Smooth muscle cell of the brain vasculature (primary cell): ENCODE measurements at places on chromosomes 3 and 15.

GRCh38 chr3:152818027-152818426 lies 16.9 kb upstream of the P2RY1 start:
- no peak for DNase-seq

DNA sequence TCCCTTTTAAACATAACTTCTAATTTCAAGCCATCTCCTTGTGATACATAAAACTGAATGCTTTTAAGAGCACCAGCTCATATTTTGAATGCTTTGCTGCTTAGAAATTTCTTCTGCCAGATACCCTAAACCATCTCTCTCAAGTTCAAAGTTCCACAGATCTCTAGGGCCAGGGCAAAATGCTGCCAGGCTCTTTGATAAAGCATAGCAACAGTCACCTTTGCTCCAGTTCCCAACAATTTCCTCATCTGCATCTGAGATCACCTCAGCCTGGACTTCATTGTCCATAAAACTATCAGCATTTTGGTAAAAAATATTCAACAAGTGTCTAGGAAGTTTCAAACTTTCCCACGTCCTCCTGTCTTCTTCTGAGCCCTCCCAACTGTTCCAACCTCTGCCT lies 17.5 kb downstream of the OSTN start:
- DNase-seq: no peak

DNA sequence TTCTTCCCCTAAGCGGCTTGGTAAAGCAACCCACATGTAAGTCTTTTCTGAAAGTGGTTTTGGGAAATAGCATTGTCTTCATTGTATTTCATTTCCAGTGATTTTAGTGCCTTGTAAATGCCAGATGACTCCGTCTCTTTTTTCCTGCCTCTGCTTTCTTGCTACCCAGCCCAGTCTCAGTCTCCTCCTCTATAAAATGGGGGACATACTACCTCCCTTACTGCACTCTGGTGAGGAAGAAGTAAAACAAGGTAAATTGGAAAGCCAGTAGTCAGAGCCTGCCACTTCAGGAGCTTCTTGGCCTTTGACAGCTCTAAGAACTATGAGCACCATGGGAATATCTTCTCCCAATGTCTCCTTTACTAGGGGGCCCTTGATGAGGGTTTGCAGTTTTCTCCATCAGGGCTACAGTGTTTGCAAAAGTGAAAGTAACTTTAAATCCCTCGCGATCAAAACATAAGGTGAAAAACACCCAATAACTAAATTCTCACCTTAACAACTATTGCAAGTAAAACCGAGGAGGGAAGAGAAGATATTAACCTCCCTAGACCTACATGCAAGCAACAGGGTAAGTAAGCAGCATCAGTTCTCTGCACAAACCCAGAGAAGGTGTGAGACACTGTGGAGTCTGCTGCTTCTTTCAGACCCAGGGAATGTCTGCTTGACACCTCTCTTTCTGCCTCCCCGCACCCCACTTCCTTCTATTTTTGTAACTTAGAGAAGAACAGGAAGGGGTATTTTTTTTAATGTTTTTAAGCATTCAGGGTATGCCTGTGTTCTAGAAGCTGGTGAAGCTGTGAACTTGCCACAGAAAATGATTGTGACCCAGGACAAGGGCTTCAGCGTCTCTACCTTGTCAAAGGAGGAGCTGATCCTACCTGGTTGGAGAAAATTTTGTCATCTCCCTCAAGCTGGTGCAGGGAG lies 159.1 kb upstream of the EOMES start:
- DNase-seq: no peak

GRCh38 chr3:119019767-119020518 lies 14.7 kb downstream of the IGSF11 start:
- no peak for DNase-seq

DNA sequence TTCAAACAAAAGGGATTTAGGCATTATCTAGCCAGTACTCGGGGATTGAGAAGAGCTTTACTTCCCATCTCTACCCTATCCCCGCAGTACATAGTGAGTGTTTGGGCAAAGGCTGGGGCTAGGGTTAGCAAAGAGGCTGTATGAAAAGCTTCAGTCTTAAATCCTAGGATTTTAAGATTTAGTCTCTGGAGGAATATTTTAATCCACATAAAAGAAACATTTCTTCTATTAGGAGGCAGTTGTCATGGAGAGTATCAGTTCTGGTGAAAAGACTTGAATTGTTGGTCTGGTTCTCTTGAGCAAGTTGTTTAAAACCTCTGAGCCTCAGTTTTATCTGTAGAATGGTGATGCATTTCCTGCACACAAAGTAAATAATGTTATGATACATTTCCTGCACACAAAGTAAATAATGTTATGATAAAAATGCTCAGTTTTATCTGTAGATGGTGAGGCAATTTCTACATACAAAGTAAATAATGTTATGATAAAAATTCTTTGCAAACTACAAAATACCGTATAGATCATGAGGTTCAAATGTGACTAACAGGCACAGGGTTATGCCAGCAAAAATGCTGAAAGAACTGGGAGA lies 53.9 kb upstream of the ZBED2 start:
- no peak for DNase-seq

- no peak for DNase-seq
Measured at GRCh38 chr15:86018679-86019078, 61.0 kb upstream of the AGBL1 start.

DNA sequence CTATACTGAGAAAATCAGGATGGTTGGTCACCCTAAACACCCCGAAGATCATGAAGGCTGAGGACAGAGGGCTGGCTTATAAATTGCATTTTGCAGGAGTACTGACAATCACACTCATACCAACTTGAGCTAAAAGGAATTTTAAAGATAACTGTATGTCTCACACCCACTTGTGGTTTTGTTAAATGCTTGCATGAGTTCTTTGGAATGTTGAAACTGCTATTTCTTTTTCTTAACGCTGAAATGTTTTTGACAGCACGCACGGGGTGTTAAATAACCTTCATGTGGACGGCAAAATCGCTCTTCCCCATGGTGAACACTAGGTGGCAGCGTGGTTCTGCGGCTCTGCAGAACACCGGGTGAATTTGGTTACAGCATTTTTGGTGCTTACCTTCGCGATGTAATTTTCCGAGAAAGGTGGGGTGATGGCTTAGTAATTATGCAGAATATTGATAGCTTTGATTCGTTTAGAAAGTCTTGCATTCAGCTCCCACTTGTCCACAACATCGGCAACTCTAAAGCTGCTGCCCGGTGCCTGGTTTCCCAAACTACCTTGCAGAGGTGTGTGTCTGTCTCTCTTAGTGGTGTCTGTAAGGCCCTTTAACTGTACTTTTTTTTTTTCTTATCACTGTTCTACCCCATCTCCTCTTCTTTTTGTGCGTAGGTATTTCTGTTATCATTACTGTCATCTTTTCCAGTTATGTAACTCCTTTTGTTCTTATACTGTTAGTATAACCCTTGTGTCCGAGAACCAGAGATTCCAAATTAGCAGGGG lies 51.7 kb downstream of the ARNT2 start:
- peak; percentile 79 for DNase-seq

- peak; percentile 83 for DNase-seq
Measured at GRCh38 chr3:42376344-42376798, 34.0 kb downstream of the LYZL4 start.

- no peak for DNase-seq
Measured at GRCh38 chr3:193734737-193735366, 141.8 kb downstream of the OPA1 start.
